ENCODE measurements at places on chromosomes 2 and 18.

DNA sequence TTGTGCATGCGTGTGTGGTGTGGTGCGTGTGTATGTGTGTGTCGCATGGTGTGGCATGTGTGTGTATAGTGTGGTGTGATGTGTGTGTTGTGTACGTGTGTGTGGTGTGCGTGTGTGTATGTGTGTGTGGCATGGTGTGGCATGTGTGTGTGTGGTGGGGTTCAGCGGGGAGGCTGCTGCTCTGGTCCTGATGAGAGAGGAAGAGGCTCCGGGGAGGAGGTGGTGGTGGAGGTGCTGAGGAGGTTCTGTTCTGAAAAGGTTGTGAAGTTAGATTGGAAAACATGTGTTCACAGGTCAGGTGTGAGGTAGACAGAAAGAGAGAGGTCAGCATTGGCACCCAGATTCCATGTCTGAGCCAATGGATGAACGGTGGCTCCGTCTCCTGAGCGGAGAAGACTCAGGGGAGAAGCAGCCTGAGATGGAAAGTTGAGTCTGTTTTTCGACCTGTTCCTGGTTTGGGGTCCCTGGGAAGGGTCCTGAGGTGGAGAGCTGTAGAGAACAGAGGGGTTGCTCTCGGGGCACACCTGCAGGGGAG is 67.2 kb upstream of the HDAC4 start:
- DNase-seq: no peak

DNA sequence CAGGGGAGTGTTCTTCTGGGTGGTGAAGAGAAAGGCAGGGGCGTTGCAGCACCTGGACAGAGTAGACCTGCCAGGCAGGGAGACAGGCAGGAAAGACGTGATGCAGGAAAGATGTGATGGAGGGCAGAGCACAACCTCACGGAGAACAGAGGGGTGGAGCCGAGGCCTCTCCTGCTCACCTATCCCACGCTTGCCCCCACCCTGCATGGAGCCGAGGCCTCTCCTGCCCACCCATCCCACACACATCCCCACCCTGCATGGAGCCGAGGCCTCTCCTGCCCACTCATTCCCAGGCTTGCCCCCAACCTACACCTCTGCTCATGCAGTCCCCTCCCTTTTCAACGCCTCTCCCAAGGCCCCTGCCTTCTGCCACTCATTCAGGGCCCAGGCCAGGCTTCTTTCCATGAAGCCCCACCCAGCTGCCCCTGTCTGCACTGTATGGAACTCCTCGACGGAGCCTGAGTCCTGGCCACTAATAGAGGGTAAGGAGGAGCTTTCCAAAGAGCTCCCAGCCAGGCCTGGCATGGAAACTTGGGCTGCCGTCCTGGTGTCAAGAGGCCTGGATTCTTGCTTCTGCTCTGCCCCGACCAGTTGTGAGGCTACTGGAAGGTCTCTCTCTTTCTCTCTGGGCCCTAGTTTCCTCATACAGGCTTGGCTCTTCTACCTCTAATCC is 32.0 kb upstream of the LOXHD1 start:
- DNase-seq: peak; percentile 41

- DNase-seq: peak; percentile 81
Measured at GRCh38 chr2:20065885-20066602, 14.6 kb upstream of the LAPTM4A start.

GRCh38 chr2:187574969-187575750 is 20.9 kb upstream of the TFPI start:
- no peak for DNase-seq

DNA sequence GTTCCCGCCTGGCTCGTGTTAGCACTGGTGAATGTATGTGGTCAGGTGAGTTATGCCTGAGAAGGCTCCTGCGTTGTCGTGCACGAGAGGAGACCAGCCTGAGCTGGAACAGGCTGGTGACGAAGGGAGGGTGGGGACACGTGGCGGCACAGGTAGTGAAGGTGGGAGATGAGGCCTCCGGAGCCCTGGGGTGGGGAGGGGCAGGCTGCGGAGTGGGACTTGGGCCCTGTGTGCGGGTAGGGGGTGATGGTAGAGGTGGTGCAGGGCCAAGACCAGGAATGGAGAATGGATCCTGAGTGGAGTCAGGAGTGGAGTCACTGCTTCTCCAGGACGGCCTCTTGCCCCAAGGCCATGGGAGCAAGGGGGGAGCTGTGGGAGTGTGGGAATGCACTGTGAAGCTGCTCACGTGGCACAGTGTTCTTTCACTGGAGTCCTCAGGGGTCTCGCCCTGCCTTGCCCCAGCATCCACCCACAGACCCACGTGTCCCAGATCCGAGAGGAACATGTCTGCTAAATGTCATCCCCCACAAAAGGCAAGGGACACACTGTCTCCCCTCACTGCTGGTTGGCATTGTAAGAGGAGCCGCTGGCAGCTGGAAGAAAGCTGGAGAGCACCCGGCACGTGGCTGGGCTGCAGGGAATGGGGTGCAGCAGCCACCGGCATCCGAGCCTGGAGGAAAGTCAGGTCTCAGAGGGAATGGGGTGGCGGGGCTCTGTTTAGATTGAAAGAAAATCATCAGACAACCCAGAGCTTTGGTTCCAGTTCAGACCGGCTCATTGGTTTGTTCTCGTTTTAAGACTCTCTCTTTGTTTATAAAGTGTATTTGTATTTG is 63.7 kb downstream of the CYP26B1 start:
- no peak for DNase-seq

DNA sequence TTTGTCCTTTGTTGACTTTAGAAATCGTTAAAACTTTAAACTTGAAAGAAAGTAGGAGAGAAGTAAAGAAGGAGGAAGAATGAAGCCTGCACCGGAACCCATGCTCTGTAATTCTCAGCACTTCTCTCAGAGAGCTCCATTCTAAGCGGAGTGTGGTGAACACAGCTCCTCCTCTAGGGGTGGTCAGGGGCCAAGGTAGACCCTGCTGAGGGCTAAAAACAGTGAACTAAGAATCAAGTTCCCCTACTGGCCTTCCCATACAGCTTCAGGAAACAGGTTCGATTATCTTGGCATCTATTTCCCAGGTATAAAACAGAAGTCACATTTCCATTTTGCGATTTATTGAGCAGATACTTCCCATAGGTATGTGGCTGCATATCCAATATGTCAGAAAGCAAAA is 92.7 kb upstream of the ASAP2 start:
- no peak for DNase-seq

DNA sequence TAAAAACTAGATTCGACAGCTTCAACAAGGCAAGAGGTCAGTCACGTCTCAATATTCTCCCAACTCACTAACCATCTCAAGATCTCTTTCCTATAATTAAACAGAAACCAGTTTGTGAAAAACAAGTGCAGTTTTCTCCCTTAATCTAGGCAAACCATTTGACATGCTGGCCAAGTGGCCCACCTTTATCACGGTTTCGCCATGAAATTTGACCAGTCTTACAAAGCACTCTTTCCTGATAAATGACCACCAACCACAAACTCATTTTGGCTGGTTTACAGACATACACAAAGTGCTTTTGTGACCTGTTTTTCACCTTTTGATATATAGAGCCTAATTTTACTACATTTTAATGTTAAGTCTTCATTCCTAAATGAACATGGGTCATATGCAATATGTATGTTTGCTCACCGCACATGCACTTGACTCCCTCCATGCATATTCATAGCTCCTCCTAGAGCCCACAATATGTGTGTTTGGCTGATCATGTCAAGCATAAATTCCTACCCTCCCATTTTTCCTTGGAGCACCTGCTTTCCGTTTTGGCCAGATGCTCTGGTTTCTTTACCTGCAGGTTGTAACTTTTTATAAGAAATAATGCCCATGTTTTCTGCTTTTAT is 385.1 kb downstream of the RAD51AP2 start:
- no peak for DNase-seq

GRCh38 chr2:192888109-192888508 is 693.4 kb upstream of the TMEFF2 start:
- no peak for DNase-seq

GRCh38 chr2:217918308-217919024 is 84.3 kb downstream of the TNS1 start:
- DNase-seq: peak; percentile 55

- DNase-seq: no peak
Measured at GRCh38 chr2:120338015-120338414, 7.9 kb upstream of the INHBB start.

DNA sequence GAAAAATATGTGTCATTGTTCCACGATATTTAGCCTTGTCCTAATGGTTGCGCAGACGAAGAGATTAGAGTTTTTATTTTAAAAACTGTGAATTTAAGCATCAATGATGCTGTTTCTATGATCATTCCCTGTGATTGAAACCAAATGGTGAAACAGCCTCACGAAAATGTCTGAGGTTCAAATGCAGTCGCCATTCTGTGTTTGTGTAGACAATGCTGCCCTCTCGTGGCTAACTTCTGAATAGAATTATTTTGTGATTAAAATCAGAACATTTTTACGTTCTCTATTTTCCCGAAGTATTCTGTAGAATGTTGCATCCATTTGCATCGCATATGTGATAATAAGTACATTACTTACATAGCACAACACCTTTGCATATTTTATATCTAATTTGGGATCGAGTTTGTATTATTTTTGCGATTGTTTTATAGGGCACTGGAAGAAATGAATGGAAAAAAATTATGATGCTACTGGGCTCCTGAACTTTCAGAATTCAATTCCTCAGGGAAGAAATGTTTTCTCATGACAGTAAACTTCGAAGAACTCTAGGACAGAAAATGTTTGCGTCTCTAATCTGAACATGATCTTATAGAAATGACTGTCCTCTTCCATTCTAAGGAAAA is 54.8 kb upstream of the CREB1 start:
- DNase-seq: no peak

GRCh38 chr18:35564795-35565453 is 16.6 kb upstream of the GALNT1 start:
- DNase-seq: no peak

GRCh38 chr2:36707050-36707449 is 10.5 kb downstream of the VIT start:
- peak; percentile 36 for DNase-seq

DNA sequence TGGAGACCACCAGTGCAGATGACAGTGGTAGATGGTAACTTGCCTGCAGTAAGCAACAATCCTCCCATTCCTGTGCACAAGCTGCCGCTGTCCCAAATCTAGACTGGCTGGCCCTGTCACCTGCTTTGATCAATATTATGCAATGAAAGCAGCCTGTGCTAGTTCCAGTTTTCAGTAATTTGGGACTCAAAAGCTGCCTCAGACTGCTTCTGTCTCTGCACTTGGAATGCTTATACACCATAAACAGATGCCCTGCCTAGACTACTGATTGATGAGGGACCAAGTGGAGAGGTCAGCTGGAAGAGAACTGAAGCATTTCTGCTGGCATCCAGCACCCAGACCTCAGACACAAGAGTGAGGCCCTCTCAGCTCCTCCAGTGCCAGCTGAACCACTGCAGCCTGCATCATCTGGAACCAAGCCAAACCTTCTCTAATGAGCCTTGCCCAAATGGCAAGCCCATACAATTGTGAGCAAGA is 24.9 kb downstream of the CCBE1 start:
- DNase-seq: no peak

DNA sequence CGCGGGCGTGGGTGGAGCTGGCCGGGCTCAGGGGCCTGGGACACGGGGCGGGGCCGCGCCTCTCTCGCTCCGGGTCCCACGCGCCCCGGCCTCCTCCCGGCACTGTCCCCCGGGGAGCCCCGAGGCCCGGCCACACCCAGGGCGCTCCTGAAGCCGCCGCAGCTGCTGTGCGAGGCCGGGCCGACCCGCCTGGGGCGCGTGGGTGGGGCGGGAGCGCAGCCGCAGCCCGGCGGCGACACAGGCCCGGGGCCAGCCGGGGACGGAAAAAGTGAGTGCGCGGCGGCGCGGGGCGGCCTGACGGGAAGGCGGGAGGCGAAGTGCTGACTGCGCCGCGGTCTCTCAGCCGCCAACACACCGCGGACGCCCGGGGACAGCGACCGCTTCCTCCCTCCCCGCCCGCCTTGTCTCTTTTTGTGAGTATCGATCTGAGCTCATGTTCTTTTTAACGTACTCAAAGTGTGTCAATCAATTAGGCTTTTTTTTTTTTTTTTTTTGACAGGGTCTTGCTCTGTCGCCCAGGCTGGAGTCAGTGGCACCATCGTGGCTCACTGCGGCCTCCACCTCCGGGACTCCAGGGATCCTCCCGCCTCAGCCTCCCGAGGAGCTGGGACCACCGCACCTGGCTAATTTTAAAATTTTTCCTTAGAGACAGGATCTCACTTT is 14.5 kb downstream of the PDCD1 start:
- DNase-seq: peak; percentile 91

GRCh38 chr2:80579756-80580155 is 275.2 kb upstream of the LRRTM1 start:
- no peak for DNase-seq

- DNase-seq: peak; percentile 30
Measured at GRCh38 chr2:172513935-172514586, 41.8 kb upstream of the PDK1 start.

DNA sequence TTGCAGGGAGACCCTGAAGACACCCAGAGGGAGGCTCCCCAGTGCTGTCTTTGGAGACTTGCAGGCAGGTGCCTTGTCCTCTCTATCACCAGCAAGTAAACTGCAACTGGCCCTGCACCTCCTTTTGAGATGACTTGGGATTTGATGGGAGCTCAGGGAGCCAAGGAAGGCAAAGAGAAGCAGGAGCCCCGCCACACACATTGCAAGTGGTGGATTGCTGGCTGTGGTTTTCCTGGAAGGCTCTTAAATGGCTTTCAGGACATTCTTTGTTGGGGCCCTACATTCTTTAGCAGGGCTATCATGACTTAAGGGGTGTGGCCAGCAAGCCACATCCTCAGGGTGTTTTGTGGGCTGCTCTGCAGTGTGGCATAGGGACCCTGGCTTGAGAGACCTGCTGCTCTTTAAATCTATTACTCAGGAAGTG is 39.9 kb upstream of the CDC42EP3 start:
- no peak for DNase-seq

Data from left ventricle myocardium superior (tissue), 1 donor.